ENCODE measurements at places on chromosomes 5 and 9. TPM values are rescaled to one million over a fixed set of nuclear protein-coding genes. Genes with fewer than 3 reads are reported as not detected.

The ZFP2 gene
- polyA plus RNA-seq = not detected

The FPGS gene
- polyA plus RNA-seq = 16.8 TPM

The SLC1A1 gene
- polyA plus RNA-seq = 4.4 TPM

The TMEM171 gene
- 46.8 TPM for polyA plus RNA-seq

The LCN9 gene
- polyA plus RNA-seq = not detected

The SPATA9 gene
- not detected for polyA plus RNA-seq

The PCDHA13 gene
- polyA plus RNA-seq = 0.10 TPM

The ASTN2 gene
- 1.6 TPM for polyA plus RNA-seq

The PCDHB6 gene
- not detected for polyA plus RNA-seq

The KLHL3 gene
- not detected for polyA plus RNA-seq

The SLC46A2 gene
- not detected for polyA plus RNA-seq

The STING1 gene
- 8.4 TPM for polyA plus RNA-seq

The RANBP3L gene
- polyA plus RNA-seq = not detected

The LCN6 gene
- polyA plus RNA-seq = 4.2 TPM

The PCDHB16 gene
- polyA plus RNA-seq = not detected

The CXXC5 gene
- 15.7 TPM for polyA plus RNA-seq

The C9 gene
- polyA plus RNA-seq = not detected

The BAAT gene
- polyA plus RNA-seq = 0.60 TPM

The PCDHGA2 gene
- polyA plus RNA-seq = 0.47 TPM

The ZNF608 gene
- 9.4 TPM for polyA plus RNA-seq

The ZSWIM6 gene
- polyA plus RNA-seq = 6.7 TPM

The CCNJL gene
- polyA plus RNA-seq = 18.7 TPM

The FSD1L gene
- polyA plus RNA-seq = 1.6 TPM

The PHF19 gene
- polyA plus RNA-seq = 10.2 TPM

The ADAMTS12 gene
- polyA plus RNA-seq = 0.42 TPM

The PARP8 gene
- 4.8 TPM for polyA plus RNA-seq

The ADRB2 gene
- not detected for polyA plus RNA-seq

The TTC1 gene
- polyA plus RNA-seq = 55.3 TPM

The DNAH5 gene
- not detected for polyA plus RNA-seq

The TRMT10B gene
- 6.0 TPM for polyA plus RNA-seq
